ENCODE measurements at places on chromosomes 3 and 15.
A peak's percentile ranks its signal among the peaks of the same experiment; 100 is the strongest.

GRCh38 chr3:188673646-188674186 is 498.1 kb upstream of the TPRG1 start:
- DNase-seq: no peak

GRCh38 chr3:101936419-101937356 is 87.4 kb downstream of the NFKBIZ start:
- no peak for DNase-seq

GRCh38 chr3:115666920-115667737 is 43.8 kb downstream of the GAP43 start:
- DNase-seq: no peak

DNA sequence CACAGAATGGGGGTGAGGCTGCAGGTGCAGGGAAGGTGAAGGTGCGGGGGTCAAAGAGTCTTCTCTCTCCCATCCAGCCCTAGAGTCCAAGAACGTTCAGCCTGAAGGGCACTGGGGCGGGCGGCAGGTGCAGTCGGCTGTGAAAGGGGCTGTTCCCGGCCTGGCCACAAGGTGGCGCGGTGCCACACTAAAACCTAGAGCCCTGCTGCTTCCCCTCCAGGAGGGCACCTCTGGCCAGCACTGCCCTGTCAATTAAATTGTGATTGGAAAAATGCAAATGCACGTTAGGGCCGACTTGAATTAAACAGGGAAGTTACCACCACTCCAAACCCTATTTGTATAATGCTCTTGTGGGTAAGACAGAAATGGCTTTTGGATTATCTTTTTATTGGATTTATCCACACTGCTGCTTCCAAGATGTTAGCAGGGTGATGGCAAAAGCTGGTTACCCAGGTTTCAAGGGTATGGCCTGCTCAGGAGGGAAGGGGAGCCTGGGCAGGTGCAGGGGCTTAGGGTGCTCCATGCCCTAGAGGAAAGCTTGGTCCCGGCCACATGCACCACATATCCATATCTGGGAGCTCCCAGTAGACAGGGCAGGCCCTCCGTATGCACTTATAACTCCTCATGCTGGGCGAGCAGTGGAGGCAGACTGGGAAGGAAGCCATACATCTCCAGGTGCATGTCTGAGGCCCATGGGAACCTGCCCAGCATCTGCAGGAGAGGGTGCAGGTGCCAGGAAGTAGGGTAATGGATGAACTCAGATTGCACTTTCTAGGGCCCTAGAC is 119.8 kb downstream of the ADCY5 start:
- peak; percentile 83 for DNase-seq

DNA sequence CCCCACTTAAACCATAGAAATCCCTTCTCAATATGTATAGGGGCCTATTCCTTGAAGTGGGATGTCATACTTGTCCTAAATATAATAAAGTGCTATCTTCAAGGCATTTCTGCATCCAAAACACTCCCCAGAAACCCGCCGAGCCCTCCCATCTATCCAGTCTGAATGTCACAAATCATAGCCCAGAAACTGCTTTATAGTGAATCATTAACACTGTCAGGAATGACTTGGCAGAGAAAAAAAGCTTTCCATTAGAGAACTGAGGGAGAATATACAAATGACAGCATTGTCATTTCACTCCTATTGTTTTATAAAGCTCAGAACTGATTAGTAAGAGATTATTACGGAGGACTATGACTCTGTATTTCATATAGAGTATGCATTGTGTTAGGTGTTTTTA is 48.4 kb upstream of the MEIS2 start:
- no peak for DNase-seq

DNA sequence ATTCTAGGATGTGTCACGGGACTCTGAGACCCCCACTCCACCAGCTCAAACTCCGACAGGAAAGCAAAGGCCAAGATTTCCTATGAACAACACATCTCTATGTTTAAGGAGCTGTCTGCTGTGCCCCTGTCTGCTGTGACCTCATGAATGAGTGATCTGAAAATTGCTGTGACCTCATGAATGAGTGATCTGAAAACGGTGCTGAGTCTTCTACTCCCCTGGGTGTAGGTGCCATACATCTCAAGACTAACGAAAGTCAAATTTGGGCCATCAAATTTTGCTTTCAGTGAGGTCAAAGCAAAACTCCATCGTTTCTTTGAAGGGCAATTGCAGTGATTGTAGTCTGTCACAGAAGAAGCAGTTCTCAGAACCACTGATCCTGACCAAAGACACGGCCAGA is 24.4 kb downstream of the IL5RA start:
- no peak for DNase-seq

GRCh38 chr3:13015286-13016082 is 57.7 kb downstream of the IQSEC1 start:
- no peak for DNase-seq

GRCh38 chr3:107260207-107260606 is 117.0 kb upstream of the CCDC54 start:
- no peak for DNase-seq

- no peak for DNase-seq
Measured at GRCh38 chr3:142839831-142840230, 49.1 kb downstream of the PCOLCE2 start.

DNA sequence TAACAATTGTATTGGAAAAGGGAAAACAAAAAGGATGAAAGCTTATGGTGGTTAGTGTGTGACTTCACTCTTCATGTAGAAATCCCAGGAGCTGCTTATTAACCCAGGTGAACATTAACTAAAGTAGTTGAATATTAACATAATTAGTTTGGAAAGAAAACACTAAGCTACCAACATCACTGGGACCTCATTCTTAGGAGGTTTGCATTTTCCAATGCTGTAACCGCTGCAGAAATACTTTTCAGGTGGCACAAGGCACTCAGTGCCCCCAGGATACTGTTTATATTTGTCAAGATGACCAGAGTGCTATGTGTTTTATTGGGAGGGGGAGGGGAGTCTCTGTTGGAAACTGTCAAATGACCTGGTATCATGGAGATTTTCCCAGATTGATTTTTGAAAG is 25.9 kb upstream of the VILL start:
- DNase-seq: no peak

- DNase-seq: no peak
Measured at GRCh38 chr3:26630669-26631389, 8.3 kb downstream of the LRRC3B start.

GRCh38 chr3:194871143-194871863 is 185.6 kb downstream of the FAM43A start:
- DNase-seq: peak; percentile 53

- no peak for DNase-seq
Measured at GRCh38 chr3:43540624-43541023, 81.2 kb downstream of the ANO10 start.

- no peak for DNase-seq
Measured at GRCh38 chr3:161969867-161970266, 473.3 kb downstream of the OTOL1 start.

DNA sequence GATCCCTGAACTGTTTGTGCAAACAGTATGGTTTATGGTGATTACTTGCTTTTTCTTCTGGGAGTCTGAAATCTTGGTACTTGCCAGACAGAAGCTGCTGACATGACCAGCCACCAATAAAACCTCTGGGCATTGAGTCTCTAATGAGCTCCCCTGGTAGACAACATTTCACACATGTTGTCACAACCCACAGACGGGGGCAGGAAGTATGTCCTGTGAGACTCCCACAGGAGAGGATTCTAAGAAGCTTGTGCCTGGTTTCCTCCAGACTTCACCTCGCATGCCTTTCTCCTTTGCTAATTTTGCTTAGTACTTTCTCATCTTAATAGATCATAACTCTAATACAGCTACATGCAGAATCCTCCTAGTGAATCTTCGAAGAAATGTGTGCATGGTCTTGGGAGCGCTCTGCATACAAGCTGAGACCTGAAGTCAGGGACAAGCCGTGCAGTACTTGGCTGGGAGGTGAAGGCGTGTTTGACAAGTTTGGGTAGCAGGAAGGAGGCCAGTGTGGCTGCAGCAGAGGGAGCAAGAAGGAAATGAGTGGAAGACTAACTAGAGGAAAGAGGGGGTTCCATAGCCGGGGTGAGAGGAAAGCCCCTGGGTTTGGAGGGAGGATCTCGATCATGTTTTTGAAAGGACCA is 49.0 kb downstream of the B3GNT5 start:
- DNase-seq: no peak

DNA sequence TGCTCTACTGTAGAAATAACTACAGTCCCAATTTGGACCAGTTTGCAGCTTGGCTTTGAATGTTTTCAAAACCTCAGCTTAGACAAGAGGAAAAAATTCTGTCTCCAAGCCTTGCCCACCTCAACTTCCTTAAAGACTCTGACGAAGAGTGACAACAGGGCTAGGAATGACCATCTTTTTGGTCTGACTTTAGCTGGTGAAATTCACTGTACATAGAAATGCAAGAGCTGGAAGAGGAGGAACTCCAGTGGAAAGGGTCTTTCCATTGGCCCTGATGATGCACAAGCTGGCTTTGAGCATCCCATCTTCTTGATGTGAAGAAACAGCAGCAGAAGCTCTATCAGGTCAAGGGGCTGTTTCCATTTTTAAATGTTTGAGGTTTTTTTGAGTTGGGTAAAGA is 22.7 kb upstream of the SH3BP5 start:
- DNase-seq: no peak

GRCh38 chr3:154122912-154123559 is 1.8 kb downstream of the ARHGEF26 start:
- no peak for DNase-seq

DNA sequence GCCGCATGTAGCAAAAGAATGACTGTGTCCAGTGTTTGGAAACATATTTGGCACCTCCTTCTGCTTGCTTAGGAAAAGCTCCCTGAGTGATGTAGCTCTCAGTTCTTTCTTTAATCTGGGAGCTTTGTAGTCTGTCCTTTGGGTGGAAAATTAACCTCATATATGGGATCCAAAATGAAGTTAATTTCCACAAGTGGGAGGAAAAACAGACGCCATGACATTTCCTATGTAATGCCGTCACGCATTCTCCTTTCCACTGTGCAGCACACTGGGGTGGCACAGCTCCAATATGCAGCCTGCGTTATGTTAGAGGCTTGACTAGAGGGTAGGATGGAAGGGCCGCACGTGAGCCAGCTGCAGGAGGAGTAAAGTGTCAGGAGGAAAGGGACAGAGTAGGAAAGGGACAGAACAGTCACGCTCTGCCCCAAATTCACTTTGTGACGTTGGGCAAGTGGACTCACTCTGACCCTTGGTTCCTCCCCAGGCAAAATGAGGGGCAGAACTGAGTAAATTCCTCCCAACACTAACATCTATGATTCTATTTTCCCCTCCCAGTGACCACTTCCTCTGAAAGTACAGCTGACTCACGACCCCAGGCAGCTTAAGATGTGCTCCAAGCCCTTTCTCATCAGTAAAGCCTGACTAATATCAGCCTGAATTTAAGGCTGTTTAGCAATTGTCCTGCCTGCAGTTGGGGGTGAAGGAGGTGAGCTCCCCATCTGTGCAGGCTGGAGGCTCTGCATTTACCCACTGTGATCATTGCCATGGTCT is 176.5 kb upstream of the PFN2 start:
- no peak for DNase-seq

DNA sequence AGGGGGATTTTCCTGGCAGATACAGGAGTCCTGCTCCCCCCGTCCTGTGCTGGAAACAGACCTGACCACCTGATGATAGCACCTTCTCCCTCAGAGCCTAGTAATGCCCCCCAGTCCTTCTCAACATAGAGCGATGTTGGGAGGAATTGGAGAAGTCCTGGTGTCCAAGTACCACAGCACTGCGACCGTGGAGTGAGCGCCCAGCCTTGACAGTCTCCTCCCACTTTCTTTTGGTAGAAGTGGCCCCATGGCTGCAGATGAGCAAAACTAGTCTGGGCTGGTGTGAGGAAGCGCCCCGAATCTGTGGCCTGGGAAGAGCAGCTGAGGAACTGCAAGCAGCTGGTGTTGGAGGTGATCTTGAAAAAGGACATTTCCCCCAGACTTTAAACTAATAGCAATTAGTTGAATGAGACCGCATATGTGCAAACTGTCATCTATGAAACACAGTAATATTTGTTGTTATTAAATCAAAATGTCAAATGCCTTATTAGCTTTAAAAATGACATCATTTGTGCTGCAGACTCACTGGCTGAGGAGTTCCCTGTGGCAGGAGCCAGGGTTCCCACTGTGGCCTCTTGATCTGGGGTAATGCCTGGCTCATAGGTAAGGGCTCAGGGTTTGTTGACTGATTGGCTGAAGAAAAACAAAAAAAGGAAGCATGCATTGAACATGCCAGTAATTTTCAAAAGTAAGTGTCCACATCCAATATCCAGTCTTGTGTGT is 121.8 kb downstream of the CACNA2D3 start:
- DNase-seq: no peak

DNA sequence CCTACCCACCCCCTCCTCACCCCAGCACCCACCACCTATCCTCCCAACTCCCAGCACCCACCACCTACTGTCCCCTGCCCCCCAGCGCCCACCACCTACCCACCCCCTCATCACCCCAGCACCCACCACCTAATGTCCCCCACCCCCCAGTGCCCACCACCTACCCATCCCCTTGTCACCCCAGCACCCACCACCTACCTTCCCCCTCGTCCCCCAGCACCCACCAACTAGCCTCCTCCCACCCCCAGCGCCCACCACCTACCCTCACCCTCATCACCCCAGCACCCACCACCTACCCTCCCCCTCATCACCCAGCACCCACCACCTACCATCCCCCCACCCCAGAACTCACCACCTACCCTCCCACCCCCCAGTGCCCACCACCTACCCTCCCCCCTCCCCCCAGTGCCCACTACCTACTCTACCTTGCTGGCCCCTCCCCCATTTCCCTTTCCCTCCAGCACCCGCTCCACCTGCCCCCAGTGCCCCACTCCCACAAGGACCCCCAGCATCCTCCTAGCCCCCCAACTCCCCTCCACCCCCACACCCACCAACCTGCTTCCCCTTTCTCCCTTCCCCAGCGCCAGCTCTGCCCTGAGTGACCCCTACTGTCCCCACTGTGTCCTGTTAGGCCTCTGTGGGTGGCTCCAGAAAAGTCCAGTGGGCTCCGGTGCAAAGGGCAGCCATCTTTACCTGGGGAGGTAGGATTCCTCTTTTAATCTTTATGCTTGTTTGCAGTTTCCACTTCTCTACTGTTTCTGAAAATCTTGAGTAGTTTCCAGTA is 1.2 kb downstream of the UROC1 start:
- no peak for DNase-seq

GRCh38 chr15:74844319-74845207 is 1.6 kb upstream of the ULK3 start:
- DNase-seq: no peak

GRCh38 chr3:171729452-171730334 is 80.6 kb downstream of the PLD1 start:
- no peak for DNase-seq

GRCh38 chr15:38049891-38050290 is 115.5 kb downstream of the TMCO5A start:
- no peak for DNase-seq

- DNase-seq: no peak
Measured at GRCh38 chr3:31673950-31674349, 141.2 kb downstream of the STT3B start.
